ENCODE measurements at places on chromosomes 6 and 20.
A peak's percentile ranks its signal among the peaks of the same experiment; 100 is the strongest.

- DNase-seq, result no peak
These were observed 66.7 kb downstream of the LRRC1 start for GRCh38 chr6:53861518-53861917.

DNA sequence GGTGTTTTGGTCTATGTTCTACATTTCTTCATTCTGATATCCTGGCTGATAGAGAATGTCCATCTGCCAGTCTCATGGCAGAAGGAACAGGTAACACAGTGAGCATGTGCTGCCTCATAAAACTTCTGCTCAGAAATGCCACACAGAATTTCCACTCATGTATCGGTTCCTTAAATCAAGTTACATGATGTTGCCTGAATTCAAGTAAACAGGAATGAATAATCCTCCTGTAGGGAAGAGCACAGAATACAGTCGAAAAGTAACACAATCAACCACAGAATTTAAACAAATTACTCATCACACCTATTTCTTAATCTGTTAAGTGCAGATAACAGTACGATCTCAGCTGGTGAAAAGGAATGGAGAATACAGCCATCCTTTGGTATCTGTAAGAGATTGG lies 74.7 kb downstream of the FAM217A start:
- DNase-seq, result no peak

- DNase-seq, result no peak
These were observed 3.8 kb downstream of the GID8 start for GRCh38 chr20:62941792-62942191.

- no peak for DNase-seq
These were observed at the start of gene SERPINB6 for GRCh38 chr6:2971420-2972218. Gene SERPINB6, minus strand, starts transcription at chr6:2971567. Its CDS starts 12,235 bp downstream, at chr6:2959332.

- no peak for DNase-seq
These were observed 1.7 kb downstream of the CGA start for GRCh38 chr6:87093199-87093598.

GRCh38 chr6:138323821-138324220 lies 53.9 kb upstream of the SMIM28 start:
- DNase-seq, result no peak

DNA sequence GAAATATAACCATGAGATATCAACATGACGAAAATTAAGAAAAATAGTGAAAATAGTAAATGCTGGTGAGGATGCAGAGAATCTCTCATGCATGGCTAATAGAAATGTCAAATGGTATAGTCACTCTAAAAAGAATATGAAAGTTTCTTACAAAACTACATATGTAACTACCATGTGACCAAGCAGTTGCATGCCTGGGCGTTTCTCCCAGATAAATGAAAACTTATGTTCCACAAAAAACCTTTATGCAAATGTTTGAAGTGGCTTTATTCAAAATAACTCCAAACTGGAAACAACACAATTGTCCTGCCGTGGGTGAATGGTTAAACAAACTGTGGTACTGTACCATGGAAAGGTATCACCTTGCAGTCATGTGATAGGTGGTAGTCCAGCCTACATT lies 112.4 kb downstream of the HDGFL1 start:
- DNase-seq, result no peak

DNA sequence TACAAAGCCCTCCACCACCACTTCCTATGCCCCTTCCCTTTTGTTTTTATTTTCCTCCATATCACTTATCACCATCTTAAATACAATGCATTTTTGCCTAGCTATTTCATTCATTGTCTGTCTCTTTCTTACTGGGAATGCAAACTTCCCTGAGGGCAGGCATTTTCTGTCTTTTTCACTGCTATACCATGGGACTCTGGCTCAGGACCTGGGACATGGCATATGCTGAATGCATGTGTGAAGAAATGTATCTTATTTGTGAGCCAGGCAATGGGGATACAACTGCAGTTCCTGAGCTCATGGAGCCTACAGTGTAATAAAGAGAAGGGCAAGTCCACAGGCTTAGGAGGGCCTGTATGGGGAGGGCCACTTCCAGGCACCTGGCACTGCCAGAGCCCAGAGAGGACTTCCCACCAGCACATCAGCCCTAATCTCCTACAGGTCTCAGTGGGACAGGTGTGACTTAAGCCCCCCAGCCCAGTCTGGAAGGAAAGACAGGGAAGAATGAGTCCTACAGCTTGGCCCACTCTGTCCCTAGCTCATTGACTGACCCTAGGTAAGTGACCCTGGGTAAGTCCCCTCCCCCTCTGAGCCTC lies 43.2 kb downstream of the TFEB start:
- no peak for DNase-seq

- no peak for DNase-seq
These were observed 1.1 kb downstream of the PPP1R18 start for GRCh38 chr6:30685157-30686008.

DNA sequence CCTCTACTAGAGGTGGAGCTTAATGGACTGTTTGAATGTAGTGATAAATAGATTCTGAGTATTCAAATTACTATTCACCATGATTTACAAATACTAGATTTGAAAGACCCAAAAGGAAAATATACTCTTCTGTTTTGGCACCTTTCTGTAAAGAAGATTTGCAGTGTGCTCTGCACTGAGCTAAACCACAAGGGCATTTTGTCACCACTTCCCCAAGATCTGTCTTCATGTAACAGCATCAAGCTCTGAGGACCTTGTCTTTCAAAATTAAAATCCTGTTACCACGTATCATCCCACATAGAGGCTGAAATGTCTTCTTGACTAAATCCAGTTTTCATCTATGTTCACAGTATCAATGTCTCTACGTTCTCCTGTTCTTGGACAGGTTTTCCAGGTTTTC lies 3.3 kb upstream of the PGK2 start:
- no peak for DNase-seq

- DNase-seq, result no peak
These were observed 163.1 kb upstream of the PMEPA1 start for GRCh38 chr20:57872816-57873409.

GRCh38 chr20:37395410-37395797 lies 49.5 kb downstream of the SRC start:
- no peak for DNase-seq

- no peak for DNase-seq
These were observed 28.5 kb downstream of the STK35 start for GRCh38 chr20:2130062-2130591.

DNA sequence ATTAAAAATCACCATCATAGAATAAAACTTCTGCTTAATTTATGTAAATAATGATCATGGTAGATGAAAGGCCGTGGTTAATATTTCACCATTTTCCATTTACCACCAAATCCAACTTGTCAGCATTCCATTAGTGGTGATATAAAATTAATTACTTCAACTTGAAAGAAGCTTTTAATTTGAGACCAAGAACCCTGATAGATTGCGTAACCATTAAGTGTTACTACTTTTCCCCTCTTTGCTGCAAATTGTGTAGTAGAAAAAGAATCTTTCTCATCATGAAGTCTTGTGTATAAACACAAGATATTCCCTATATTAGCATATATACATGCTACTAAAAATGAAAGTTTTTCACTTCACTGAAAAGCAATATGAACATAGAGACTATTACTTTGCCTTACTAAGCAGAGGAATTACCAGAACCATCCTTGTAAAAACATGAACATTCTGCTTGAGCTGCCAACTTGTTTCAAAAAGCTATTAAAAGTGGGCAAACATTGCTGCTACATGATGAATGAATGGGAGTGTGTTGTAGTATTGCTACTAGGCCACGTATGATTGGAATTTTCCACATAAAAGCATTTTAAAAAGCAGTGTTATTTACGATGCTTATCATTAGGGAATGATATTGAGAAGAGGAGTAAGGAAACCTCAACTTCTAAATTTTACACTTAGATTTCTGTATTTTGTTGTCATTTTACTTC lies 35.0 kb downstream of the STX11 start:
- DNase-seq, result no peak

DNA sequence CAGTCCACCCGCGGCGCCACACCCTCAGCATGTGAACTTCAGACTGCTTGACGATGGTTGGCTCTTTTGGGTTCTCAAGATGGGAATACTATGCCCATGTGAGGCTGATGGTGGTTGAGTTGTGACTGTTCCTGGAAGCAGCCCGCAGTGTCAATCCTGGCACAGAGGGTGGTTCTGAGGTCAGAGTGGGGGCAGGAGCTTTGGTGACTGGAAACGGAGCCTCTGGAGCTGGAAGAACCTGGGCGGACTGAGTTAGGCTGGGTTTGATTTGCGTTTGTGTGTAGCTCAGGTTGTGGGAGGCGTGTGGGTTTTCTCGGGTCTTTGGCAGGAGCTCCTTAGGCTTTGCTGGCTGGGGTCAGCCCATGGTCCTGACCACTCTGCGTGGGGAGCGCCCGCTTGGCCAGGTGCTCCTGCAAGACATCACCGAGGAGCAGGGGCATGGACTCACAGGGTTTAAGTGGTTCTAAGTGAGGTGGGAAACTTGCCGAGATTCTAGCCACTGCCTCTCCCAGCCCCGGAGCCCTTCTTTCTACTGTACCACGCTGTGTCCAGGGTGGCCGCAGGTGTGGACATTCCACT lies 37.3 kb upstream of the SLC22A1 start:
- no peak for DNase-seq

GRCh38 chr6:71238351-71238750 lies 50.3 kb upstream of the OGFRL1 start:
- DNase-seq, result no peak

- no peak for DNase-seq
These were observed 20.8 kb downstream of the GCM2 start for GRCh38 chr6:10861086-10861485.

GRCh38 chr20:56358600-56359211 lies at the start of gene FAM210B:
Gene FAM210B, plus strand, starts transcription at chr20:56358974. Its CDS starts 32 bp downstream, at chr20:56359006.
- DNase-seq, result peak; percentile 64

DNA sequence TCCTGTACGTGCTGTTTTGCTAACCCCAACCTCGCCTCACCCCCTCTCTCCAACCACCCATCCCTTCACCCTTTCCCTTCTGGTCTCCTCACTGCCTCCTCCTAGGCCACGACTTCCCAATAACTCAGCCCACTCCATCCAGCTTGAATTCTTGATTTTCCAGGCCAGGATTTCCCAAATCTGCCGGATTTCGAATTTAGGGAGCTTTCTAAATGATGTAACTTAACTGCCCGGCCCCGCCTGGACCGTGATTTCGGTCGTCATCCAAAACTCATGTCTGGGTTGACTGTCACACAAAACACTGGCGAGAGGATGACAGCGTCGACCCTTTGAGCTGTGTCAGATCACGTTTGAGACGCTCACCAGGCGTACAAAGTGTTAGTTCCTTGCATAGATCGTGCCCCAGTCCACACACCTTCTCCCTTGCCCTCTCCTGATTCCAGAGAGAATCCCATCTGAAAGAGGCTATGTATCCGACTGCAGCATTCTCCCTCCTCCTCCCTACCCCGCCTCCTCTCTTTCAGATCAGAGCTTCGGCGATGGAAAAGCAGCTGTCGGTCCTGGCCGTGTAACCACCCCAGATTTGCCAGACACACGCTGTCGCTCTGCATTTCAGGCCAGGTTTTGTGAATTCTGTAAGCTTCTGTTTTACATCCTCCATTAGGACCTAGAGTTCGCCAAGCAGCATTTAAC lies 168.2 kb downstream of the GPX5 start:
- no peak for DNase-seq

DNA sequence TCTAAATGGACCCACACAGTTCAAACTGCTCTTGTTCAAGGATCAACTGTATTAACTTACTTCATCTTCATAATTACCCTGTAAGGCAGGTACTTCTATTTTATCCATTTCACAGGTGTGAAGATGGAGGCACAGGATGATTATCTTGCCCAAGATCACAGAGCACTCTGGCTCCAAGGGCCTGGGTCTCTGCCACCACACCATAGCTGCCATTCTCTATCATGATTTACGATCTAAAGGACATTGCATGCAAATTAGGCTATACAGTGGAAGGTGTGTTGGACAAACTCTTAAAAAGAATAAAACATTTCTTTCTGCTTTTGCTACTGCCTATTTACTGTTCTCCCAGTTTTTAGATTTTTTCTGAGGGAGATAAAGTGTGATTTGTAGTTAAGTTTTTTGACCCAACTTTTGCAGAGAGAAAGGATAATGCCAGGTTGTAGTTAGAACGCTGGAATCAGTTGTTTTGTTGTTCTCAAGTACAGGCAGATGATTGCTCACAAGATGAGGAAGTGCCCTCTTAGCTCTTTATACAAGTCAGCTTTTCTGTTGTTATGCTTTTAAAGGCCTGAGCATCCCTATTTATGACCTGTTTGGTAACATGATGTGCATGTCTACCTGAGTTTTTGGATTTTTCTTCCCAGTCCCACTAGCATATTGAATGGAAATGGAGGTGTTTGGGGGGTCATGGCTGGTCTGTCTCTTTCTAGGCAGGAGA lies 247.9 kb downstream of the ZFAND3 start:
- DNase-seq, result no peak

DNA sequence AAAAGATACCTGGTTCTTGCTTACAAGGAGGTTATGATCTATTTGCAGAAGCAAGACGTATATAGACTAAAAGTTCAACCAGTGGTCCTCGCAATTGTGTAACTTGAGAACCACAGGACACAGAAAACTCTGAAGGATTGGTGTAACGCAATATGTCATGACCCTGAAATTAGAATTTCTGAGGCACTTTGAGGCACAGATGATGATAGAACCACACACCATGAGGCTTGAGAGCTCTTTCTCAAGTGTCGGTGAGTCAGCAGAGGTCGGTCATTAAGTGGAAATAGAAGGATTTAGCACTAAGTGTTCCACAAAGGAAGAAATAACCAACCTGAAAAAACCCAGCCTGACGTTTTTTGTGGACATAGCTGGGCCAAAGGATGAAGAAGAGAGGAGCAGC lies 15.3 kb upstream of the CCN2 start:
- no peak for DNase-seq

DNA sequence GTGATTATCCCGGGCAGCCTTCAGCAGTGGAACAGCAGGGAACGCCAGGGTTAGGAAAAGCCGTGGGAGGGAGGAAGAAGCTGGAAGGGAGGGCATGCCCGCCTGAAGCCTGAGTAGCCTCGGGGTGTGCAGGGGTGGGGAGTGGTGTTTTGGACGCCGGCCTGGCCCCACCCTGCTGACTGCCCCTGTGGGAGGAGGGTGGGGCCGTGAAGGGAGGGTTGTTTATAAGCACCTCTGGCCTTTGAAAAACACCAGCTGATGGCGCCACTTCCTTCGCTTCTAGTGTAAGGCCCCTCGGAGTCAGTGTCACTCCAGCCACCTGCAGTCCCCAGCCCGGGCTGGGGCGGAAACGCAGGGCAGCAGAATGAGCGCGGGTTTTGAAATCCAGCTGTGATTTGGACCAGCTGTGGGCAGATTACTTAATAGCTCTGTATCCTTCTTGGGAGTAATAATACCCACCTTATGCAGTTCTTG lies 52.8 kb upstream of the BMP6 start:
- no peak for DNase-seq

- no peak for DNase-seq
These were observed 19.9 kb downstream of the GZF1 start for GRCh38 chr20:23381876-23382275.

GRCh38 chr20:60512443-60512842 lies 554.2 kb downstream of the CDH26 start:
- DNase-seq, result no peak
